ENCODE measurements at places on chromosomes 11 and 22.
A peak's percentile ranks its signal among the peaks of the same experiment; 100 is the strongest.

GRCh38 chr11:107218123-107219013, 200.1 kb upstream of the GUCY1A2 start:
- no peak for DNase-seq

- DNase-seq: no peak
These were observed 14.1 kb downstream of the LARGE2 start for GRCh38 chr11:45936511-45937054.

GRCh38 chr11:62554387-62555167, 8.0 kb upstream of the AHNAK start:
- no peak for DNase-seq

GRCh38 chr11:57778318-57779037, 16.9 kb downstream of the CTNND1 start:
- DNase-seq: peak; percentile 99

DNA sequence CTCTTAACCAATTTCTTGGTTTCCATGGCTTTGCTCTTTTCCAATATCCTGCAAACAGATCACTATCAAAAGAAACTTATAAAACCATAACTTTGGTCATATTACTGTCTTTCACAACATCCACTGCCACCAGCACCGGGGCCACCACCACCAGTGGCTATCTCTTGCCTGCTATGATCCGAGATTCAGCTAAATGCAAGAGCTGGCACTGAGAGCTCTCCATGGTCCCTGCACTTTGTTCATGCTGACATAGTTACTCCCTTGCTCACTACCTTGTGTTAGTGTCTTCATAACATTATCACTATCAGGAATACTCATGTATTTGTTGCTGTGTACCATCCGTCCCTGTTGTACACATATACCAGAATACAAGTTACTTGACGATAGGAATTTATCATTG, 299.0 kb downstream of the ETS1 start:
- no peak for DNase-seq

DNA sequence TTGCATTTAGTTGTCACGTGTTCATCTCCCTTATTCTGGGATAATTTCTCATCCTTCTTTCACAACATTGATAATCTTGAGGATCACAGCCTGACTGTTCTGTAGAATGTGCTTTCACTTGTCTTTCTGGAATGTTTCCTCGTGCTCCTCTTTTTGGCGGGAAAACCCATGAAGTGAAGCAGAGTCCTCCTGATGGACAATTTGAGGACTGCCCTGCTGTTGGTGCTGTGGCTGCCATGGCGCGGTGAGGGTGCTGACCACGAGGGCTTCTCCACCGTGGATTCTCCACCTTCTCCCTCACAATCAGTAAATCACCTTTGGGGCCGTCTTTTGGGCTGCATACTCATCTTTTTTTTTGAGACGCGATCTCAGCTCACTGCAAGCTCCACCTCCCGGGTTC, 946.9 kb downstream of the BRD1 start:
- DNase-seq: no peak

GRCh38 chr11:8034604-8035190, 46.3 kb upstream of the TUB start:
- DNase-seq: no peak

- peak; percentile 94 for DNase-seq
These were observed 51.9 kb downstream of the SLC1A2 start for GRCh38 chr11:35367491-35367890.

GRCh38 chr22:50007057-50007511, 5.5 kb downstream of the IL17REL start:
- no peak for DNase-seq

GRCh38 chr11:35721651-35722282, 59.2 kb downstream of the TRIM44 start:
- peak; percentile 36 for DNase-seq
